ENCODE measurements at places on chromosomes 1 and 21. TPM values are rescaled to one million over a fixed set of nuclear protein-coding genes. Genes with fewer than 3 reads are reported as not detected.

Gene CDKN2C
- total RNA-seq: 16.2 TPM

Gene RNU1-3
- total RNA-seq: 2,371 TPM

Gene GBP2
- total RNA-seq: 205 TPM

Gene PTGFR
- not detected for total RNA-seq

GRCh38 chr1:27009601-27010197 lies 3.0 kb downstream of the TENT5B start:
- no peak for ATAC-seq

DNA sequence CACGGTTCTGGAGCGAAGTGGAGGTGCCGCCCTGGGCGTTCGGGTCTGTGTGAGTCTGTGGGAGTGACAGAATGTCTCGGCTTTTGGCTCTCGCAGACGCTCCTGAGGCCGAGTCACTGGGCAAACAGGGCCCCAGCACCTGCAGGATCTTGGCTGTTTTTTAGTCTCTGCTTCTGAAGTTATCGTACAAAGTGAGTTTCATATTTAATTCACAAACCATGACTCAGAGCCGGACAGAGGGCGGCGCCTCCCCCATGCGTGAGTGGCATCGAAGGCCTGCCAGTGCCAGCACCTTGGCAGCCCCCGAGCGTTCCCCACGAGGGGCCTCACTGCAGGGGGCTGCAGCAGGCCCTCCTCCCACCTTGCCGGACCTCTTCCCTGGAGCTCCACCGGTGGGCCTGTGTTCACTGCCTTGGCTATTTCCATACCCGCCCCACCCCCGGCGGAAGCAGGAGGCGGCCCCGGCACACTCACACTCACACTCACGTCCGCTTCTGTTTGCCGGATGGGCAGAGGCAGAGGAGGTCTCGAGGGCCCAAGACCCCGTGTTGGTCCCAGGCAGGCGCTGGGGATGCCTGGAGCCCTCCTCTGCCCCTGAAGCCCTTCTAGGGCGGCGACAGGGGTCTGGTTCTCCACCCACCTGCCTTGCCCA lies 56.3 kb downstream of the MORN1 start:
- ATAC-seq: no peak

GRCh38 chr1:156429313-156430060 lies 60.5 kb downstream of the RHBG start:
- no peak for ATAC-seq

DNA sequence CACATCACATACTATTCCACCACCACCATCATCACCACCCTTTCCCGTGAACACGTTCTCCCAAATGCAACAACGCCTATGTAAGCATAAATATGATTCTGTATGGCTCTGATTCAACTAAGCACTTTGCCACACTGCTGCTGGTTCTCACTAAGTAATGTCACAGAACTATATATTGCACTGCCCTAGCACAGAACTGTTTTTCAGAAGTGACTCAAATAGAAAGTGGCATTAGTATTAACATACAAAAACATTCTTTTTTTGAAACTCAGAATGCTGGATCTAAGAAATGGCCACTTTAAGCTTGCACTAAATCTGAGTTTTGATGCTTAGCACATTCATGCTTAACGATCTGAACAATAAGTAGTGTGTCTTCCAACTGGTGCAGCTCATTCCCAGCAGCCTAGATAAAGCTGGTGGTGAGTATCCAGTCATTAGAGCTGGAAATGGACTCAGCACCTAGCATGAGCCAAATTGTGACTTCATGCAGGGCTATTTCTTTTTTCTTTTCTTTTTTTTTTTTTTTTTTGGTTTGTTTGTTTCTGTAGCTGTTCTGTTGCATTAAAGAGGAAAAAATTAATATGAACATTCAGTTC lies 46.2 kb upstream of the ZC3H11B start:
- ATAC-seq: peak; percentile 32

DNA sequence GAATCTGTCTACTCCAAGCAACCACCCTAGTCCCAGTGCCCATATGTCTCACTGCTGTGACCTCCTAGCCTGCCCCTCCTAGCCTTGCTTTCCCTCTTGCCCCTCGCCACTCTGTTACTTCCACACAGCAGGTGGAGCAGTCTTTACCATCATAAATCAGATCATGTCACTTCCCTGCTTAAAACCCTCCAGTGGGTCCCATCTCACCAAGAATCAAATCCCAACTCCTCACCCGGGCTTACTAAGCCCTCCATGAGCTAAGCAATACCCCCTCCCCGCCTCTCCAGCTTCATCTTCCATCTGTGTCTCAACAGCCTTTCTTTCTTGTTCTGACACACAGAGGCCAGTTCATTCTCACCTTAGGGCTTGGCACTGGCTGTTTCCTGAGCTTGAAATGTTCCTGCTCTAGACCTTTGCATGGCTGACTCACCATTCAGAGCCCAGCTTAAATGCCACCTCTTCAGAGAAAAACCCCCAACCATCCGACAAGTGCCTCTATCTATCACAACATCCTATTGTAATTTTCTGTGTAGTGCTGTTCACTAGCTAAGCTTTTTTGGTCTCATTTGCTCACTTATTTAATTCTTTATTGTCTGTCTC lies 22.3 kb downstream of the KNCN start:
- ATAC-seq: peak; percentile 57

DNA sequence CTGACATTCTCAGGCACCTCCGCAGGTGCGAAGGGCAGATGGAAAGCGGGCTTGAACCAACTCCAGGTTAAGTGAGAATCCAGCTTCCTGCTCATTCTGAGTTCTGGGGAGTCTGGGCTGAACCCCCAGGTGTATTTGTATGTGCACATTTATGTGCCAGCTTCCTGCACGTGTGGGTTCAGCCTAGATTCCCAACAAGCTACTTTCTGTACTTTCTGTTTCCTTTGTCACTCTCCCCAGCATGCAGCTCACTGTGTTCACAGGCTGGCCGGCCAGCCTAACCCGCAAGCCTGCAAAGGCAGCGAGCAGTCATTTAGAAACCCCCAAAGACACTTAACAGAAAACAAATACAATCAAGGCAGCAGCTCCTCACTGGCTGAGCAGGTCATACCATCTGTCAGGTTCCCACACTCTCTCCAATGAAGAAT lies 1.3 kb upstream of the IL19 start:
- ATAC-seq: peak; percentile 77

DNA sequence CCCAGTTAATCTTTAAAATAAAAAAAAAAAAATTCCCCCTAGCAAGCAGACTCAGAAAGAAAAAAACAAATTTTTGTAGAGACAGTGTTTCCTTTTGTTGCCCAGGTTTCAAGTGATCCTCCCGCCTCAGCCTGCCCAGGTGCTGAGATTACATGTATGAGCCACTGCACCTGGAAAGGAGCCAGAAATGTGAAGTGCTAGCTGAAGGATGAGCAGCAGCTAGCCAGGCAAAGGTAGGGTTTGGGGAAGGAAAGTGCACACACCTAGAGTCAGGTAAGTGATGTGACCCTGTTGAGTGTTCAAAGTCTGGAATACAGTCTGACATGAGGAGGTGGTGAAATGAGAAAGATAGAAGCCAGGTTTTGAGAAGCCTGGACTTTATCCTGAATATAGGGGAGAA lies 1.7 kb downstream of the AKR1A1 start:
- no peak for ATAC-seq

GRCh38 chr1:198699167-198700015 lies 60.6 kb downstream of the PTPRC start:
- ATAC-seq: peak; percentile 91
